Activated CD4-positive, alpha-beta T cell treated with anti-CD3 and anti-CD28 coated beads, Interleukin-2, amount 50 U/mL, for 48 hours (primary cell): ENCODE measurements at places on chromosomes 16 and 17.

- peak; percentile 89 for DNase-seq
Observed at GRCh38 chr17:46266656-46267544, 28.0 kb upstream of the LRRC37A start.

- no peak for DNase-seq
Observed at GRCh38 chr16:24969071-24969470, 46.1 kb downstream of the ARHGAP17 start.

GRCh38 chr16:61098505-61098904, 937.7 kb downstream of the CDH8 start:
- no peak for DNase-seq

DNA sequence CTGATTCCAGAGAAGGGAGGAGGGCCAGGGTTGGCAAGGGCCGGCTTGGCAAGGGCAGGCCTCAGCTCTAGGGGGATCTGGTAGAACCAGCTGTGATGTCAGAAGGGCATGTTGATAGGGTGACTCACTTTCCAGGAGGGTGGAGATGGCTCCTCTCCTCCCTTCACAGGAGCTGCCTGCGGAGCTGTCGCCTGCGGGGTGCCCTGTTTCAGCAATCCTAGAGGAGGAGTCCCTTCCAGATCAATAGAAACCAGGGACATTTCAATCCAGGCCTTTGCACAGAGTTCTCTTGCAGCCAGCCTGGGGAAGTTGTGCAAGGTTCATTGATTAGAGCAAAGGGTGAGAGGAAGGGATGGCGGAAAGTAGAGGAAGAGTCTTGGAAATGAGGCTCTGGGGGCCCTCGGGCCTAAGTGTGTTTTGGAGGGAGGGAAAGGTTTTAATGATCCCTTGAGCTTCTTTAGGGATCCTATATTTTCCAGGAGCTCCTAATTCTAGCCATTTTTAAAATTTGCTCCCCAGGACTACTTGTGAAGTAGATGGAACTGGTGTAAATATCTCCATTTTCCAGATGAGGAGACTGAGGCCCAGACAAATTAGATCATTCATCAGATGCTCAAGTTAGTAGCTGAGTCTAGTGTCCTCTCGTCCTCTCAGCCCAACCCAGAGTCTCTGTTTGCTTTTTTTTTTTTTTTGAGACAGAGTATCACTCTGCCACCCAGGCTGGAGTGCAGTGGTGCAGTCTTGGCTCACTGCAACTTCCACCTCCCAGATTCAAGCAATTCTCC, 24.8 kb upstream of the CSNK2A2 start:
- no peak for DNase-seq

GRCh38 chr16:1090620-1091587, 5.1 kb downstream of the C1QTNF8 start:
- no peak for DNase-seq

GRCh38 chr17:1011138-1011537, 14.2 kb downstream of the TIMM22 start:
- DNase-seq, result no peak

DNA sequence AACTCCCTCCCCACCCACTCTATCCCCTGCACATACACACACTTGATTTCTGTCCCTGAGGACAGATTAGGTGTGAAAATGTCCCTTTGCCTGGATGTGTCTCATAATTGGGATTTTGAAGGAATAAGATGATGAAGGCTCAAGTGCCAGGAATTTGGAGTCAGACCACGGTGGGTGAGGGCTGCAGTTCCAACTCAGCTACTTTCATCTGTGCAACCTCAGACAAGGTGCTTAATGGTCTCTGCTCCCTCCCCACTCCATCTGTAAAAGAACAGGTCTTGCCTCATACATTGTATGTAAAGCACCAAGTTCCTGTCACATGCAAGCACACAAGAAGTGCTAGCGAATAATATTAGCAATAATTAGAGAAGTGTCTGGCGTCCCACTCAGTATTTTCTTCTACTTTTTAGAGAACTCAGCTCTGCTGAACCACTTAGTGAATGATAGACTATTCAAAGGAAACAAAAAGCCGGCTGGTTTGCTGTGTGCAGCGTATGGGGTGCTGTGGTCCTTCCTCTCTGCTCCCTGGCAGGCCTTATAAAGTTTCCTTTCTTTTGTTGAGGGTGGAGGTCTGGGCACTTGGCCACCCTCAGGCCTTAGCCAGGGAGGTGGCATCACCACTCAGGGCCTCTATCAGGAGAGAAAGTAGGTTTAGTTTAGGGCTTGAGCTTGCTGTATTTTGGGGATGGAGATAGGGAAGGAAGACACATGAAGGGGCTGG, 6.4 kb downstream of the TBX4 start:
- no peak for DNase-seq

DNA sequence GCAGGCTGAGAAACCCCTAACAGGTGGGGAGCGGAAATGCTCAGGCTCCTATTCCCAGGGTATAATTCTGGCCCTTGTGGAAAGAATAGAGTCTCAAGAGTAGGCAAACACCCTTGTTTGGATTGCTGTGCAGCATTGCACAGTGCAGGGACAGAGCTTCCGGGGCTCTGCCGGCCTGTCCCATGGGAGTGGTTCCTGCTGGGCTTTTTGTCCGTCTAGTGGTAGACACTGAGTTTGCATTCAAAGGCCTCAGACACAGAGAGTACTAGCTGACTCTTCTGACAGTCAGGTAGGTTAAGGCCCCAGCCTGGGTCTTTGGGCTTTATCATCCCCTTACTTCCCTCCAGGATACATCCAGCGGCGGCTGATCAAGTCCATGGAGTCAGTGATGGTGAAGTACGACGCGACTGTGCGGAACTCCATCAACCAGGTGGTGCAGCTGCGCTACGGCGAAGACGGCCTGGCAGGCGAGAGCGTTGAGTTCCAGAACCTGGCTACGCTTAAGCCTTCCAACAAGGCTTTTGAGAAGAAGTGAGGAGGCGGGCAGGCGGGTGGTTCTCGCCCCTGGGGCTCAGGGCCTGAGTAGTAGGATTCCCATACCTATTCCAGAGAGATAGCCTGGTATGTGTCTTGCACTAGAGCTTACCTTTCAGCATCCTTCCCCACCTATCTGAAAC, 18.1 kb downstream of the POLR2A start:
- DNase-seq, result no peak
